ENCODE measurements at places on chromosomes 7 and 10.

- DNase-seq: no peak
Measured at GRCh38 chr10:42980553-42981357, 96.1 kb upstream of the RET start.

- DNase-seq: no peak
Measured at GRCh38 chr7:39527296-39527695, 38.9 kb upstream of the YAE1 start.

DNA sequence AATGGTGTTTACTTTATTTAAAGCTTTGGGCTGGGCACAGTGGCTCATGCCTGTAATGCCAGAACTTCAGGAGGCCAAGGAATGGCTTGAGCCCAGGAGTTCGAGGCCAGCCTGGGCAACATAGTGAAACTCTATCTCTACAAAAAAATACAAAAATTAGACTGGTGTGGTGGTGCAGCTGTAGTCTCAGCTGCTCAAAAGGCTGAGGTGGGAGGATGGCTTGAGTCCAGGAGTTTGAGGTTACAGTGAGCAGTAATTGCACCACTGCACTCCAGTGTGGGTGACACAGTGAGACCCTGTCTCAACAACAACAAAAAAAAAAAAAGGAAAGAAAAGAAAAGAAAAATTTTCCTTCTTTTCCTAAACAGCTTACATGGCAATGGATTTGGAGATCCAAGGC lies 22.0 kb downstream of the SLC16A9 start:
- no peak for DNase-seq

GRCh38 chr10:59688921-59689351 lies 20.7 kb downstream of the SLC16A9 start:
- DNase-seq: no peak

GRCh38 chr7:117731455-117731854 lies 141.8 kb downstream of the CTTNBP2 start:
- DNase-seq: no peak

DNA sequence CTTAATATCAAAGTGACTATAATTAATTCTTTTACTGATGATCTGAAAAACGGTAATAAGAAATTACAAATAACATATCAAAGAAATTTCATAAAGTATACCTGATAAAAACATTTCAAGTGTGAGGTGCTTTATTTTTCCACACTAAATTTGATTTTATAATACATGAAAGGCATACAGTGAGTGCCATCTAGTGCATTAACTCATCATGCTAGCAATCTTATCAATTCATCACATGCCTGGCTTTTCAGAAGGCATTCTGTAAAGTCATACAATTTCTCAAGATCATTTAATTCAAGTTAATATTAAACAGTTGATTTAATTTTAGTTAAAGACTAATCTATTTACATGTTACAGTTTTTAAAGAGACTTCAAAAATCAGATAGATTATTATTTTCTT lies 1020.9 kb downstream of the GATA3 start:
- no peak for DNase-seq

DNA sequence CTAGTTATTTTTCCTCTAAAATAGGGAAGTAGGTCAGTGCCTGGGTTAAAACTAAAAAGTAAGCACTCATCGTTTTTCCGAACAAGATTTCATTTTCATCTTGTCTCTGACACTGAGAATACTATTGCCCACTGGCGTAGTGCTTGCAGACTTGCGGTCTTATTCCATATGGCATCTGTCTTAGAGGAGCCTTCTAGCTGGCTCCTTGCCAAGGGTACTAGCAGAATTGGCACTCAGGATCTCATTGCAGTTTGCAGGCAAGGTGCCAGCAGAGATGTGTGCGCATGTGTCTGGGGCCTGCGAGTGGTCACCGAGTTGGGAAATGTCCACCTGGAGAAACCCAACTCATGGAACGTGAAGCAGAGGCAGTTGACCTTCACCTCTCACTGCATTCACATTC lies 143.4 kb downstream of the CELF2 start:
- DNase-seq: peak; percentile 7

DNA sequence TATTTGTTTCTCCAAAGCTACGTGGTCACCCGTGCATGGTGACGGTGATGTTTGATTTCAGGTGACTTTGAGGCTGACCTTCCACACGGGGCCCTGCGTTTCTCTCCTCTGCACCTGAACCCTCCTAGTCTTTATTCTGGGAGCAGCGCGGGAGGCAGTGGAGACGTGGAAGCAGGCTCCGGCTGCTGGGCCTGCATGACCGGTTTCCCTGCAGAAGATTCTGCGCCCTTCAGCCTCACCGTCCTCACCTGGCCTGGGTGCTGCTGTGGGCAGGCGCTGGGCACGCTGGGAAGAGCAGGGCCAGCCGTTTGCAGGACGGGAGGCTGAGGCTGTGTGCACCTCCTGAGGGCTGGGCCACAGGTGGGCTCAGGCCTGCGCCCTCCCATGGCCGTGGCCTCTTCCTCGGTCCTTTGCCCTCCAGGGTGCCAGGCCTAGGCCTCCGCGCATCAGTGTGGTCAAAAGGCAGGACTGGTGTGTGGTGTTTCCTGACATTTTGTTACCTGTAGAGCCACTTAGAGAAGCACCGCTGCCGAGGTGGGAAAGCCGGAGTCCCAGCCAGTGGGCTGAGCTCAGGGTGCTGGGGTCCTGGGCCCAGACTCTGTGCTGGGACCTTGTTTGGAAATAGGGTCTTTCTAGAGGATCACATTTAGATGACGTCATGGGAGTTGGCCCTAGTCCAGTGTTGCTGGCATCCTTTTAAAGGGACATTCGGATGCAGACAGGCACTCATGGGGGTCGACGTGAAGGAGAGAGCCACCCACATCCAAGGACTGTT lies 478.3 kb downstream of the DNAJB6 start:
- no peak for DNase-seq

GRCh38 chr10:103643381-103643780 lies 149.9 kb downstream of the NEURL1 start:
- no peak for DNase-seq

DNA sequence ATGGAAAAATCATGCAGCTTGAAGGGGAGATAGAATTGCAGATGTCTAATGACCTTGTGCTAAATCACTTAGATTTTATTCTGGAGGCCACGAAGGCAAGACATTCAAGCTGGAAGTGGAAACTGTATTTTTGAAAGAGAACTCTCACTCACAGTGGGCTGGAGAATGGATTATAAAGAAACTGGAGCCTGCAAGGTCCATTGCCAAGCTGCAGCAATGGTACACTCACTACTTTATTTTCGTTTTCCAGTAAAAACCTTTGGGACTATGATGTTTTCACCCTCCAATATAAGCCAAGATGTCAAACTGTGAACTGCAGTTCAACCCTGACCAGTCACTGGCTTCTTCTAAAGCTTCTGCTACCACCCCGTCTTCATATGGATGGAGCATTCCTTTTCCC lies 62.0 kb downstream of the SKIDA1 start:
- DNase-seq: no peak

GRCh38 chr7:24842449-24843241 lies 85.4 kb upstream of the GSDME start:
- DNase-seq: no peak

All from DMS 273 treated with DMSO at 0.1 percent for 48 hours (cell line).